ENCODE measurements at places on chromosomes 6 and 20. TPM values are rescaled to one million over a fixed set of nuclear protein-coding genes. Genes with fewer than 3 reads are reported as not detected.

The FERMT1 gene
- total RNA-seq = 41.8 TPM

The OR2J2 gene
- total RNA-seq = not detected

The HEY2 gene
- not detected for total RNA-seq

The LAMA2 gene
- 0.65 TPM for total RNA-seq

Data from placental epithelial cell (primary cell).